ENCODE measurements at places on chromosomes 3 and 15. TPM values are rescaled to one million over a fixed set of nuclear protein-coding genes. Genes with fewer than 3 reads are reported as not detected.

DNA sequence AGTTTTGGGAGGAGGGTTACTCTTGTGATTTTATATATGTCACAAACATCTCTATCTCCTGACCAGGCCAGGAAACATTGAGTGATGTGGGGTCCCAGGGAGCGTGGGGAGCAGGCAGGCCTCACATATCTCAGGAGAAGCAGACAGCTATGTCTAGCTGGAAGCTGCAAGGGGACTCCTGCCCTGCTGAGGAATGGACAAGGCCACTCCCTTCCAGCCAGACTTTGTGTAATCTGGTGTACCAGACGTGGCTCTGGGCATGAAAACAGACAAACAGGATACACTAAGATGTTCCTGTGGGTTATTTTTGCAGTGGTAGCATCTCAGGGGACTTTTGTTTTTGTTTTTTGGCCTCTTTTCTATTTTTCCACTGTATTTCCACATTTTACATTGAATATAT is 23.2 kb downstream of the CYP8B1 start:
- no peak overlapping the region for H3K27ac ChIP-seq
- H3K27me3 ChIP-seq = no peaks in the 10 kb centered on the region
- DNase-seq = no peak

GRCh38 chr3:158777161-158777873 is 24.5 kb upstream of the MFSD1 start:
- DNase-seq = no peak
- no peak overlapping the region for H3K4me3 ChIP-seq
- no peaks in the 10 kb centered on the region for H3K36me3 ChIP-seq
- no peaks in the 10 kb centered on the region for H3K27me3 ChIP-seq
- H3K27ac ChIP-seq = no peak overlapping the region

DNA sequence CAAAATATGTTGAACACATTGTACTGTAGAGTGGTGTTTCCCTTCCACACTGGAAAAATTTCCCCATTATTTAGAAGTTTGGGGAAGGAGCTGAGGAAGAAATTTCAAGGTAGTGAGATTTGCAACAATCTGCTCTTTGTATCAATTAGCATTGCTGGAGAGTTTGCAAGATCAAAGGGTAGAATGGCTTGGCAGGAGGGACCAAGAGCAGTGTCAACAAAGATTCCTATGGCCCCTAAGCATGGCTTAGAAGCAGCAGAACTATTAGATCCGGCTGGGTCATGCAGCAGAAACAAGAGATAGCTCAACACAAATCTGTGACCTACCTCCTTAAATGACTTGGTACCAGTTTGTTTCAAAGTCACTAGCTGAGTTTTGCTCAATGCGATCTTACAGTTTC is 175.0 kb downstream of the C3orf38 start:
- H3K27me3 ChIP-seq = no peaks in the 10 kb centered on the region
- H3K27ac ChIP-seq = no peak overlapping the region
- no peaks in the 10 kb centered on the region for H3K4me1 ChIP-seq
- no peaks in the 10 kb centered on the region for H3K36me3 ChIP-seq
- no peak for DNase-seq

- H3K36me3 ChIP-seq = no peaks in the 10 kb centered on the region
- H3K27ac ChIP-seq = no peak overlapping the region
Measured at GRCh38 chr3:36206956-36207580, 173.2 kb upstream of the STAC start.

The APH1B gene
- total RNA-seq = 9.9 TPM

The ALDH1L1 gene
- not detected for total RNA-seq
